ENCODE measurements at places on chromosomes 4 and X. TPM values are rescaled to one million over a fixed set of nuclear protein-coding genes. Genes with fewer than 3 reads are reported as not detected.

The CT45A1 gene
- total RNA-seq, result 0.34 TPM

The TENM3 gene
- total RNA-seq, result 129 TPM

The SPATA4 gene
- total RNA-seq, result 0.50 TPM

The UGT2B15 gene
- total RNA-seq, result not detected

The GUF1 gene
- 22.8 TPM for total RNA-seq

The MAGEB2 gene
- total RNA-seq, result not detected

The MND1 gene
- total RNA-seq, result 2.2 TPM

The MAGEE1 gene
- total RNA-seq, result 0.70 TPM

The ZNF674 gene
- 8.8 TPM for total RNA-seq

The NIPAL1 gene
- 3.4 TPM for total RNA-seq

The ANXA10 gene
- total RNA-seq, result not detected

The PABPC5 gene
- 9.0 TPM for total RNA-seq

The NAA10 gene
- total RNA-seq, result 121 TPM

The PLP1 gene
- 0.70 TPM for total RNA-seq

The GAGE12E gene
- total RNA-seq, result not detected

The RHOH gene
- 0.54 TPM for total RNA-seq

The WDR17 gene
- 4.1 TPM for total RNA-seq

The PPP4R3C gene
- not detected for total RNA-seq
